ENCODE measurements at places on chromosomes 11 and 22. TPM values are rescaled to one million over a fixed set of nuclear protein-coding genes. Genes with fewer than 3 reads are reported as not detected.

GRCh38 chr11:60566776-60567175, 51.6 kb downstream of the MS4A13 start:
- no peak for DNase-seq

- peak; percentile 51 for DNase-seq
Measured at GRCh38 chr11:44095506-44096359, at the start of gene EXT2. EXT2 (plus strand) TSS chr11:44095678; CDS start chr11:44107713, 12,035 bp downstream.

Gene CLMP
- total RNA-seq, result 12.3 TPM

GRCh38 chr11:44539971-44540370, 25.5 kb upstream of the CD82 start:
- DNase-seq, result no peak

- DNase-seq, result no peak
Measured at GRCh38 chr11:84056653-84057376, 770.6 kb upstream of the CCDC90B start.

Gene CTSD
- 80.3 TPM for total RNA-seq

DNA sequence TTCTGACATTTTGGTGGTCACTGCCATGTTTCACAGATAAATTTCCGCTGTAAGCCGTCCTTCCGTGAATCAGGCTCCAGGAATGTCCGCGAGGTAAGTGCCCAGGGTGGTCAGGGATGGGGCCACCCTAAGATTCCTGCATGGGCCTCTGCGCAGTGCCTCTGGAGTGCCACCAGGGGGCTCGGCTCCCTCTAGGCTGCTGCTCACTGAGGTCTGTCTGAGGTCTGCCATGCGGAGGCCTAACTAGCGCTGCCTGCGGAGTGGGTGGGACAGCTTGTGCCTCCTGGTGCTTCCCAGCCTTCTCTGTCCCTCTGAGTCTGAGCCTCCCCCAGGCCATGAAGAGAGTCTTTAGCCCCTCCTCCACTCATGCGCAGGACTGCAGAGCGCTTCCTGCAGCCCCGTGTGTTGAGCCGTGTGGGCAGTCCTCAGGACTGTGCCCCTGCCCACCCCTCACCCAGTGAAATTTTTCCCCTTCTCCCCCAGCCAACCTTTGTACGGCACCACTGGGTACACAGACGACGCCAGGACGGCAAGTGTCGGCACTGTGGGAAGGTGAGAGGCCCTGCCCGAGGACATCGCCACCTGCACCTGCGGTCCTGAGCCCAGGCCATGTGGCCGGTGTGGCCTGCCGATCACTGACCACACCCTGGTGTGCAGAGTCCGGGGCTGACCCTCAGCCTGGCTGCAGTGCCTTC, 11.9 kb upstream of the MDK start:
- DNase-seq, result peak; percentile 36

Gene KIRREL3
- not detected for total RNA-seq

Gene ANKK1
- 0.07 TPM for total RNA-seq

- DNase-seq, result no peak
Measured at GRCh38 chr11:92411431-92411830, 186.8 kb downstream of the FAT3 start.

DNA sequence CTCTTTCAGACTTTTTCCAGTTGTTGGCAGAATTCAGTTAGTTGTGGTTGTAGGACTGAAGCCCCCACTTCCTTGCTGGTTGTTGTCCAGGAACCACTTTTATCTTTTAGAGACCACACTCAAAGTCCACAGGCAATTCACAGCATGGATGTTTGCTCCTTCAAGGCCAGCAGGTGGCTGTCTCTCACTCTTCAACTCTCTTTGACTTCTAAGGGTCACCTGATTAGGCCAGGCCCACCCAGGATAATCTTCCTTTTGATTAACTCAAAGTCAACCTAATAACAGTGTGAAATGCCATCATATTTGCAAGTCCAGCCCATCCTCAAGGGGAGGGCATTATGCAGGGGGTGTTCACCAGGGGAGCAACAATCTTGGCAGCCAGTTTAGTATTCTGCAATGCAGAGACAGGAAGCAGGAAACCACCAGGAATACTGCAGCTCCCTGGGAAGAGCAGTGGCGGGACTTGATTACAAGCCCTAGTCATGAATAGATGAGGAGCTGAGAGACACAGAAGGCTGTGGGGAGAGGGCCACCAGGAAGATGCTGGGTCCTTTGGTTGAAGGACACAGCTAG, 52.4 kb downstream of the LRRC74B start:
- no peak for DNase-seq

DNA sequence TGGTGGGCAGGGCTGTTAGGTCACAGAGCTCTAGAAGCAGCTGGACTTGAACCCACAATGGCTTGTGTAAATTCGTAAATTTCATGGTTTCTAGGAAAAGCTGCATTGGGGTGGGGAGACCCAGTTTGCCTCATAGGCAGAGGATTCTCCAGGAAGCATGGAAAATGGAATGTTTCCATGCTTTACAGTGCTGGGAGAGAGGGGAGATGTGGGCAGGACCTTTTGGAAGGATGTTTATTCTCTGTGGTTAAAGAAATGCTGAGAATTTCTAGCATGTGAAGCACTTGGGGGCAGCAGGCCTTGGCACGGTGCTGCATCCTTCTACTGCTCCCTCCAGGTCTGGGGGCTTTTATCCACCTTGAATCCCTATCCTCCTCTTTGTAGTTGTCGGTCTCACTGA, 46.3 kb downstream of the TRAF6 start:
- no peak for DNase-seq

DNA sequence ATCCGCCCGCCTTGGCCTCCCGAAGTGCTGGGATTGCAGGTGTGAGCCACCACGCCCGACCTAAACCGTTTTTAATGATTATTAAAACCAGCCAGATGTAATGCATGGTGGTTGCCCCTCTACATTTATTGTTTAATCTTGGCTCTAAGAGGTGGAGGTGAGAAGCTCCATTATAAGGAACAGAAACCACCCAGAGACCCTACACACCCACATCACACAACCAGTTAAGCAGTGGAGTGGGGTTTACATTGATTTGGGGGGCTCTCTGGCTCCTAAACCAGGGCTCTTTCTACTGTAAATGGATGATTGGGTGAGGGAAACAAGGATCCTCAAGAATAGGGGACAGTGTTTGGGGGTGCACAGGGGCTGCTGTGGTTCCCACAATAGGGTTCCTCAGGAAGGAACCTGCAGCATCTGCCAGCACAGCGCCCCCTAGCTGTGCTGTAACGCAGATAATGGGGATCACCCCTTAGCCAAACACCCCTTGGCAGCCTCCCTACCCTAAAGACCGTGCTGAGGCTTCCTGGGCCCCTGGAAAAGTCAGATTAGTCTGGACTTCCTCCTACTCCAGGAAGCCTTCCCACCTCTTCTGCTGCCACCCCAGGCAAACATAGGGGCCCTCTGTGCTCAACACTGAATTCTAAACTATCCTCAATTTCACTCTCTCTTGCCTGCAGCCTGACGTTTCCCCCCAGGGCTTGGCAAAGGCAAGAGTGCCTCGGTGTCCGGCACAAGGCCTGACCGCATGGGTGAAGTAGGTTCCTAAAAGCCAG, 2.4 kb downstream of the MPST start:
- DNase-seq, result no peak

GRCh38 chr11:132904091-132904490, 628.2 kb downstream of the OPCML start:
- no peak for DNase-seq
